CD4-positive, alpha-beta T cell treated with Interleukin-4 for 1 hour (primary cell): ENCODE measurements at places on chromosomes 6 and 20.

- DNase-seq: no peak
Observed at GRCh38 chr6:44855562-44856411, 468.3 kb downstream of the CDC5L start.

DNA sequence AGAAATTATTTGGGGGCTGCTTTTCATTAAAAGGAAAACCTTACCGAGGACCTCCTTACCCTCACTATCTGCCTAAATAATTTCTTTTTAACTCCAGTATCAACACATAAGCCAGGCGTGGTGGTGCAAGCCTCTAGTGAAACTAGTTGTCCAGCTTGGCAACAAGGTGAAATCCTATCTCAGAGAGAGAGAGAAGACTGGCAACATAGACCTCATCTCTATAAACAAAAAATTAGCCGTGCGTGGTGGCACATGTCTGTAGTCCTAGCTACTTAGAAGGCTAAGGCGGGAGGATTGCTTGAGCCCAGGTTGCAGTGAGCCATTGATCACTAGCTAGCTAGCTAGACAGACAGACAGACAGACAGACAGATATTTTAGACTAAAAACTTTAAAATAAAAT, 92.5 kb downstream of the ARMC2 start:
- DNase-seq: no peak

DNA sequence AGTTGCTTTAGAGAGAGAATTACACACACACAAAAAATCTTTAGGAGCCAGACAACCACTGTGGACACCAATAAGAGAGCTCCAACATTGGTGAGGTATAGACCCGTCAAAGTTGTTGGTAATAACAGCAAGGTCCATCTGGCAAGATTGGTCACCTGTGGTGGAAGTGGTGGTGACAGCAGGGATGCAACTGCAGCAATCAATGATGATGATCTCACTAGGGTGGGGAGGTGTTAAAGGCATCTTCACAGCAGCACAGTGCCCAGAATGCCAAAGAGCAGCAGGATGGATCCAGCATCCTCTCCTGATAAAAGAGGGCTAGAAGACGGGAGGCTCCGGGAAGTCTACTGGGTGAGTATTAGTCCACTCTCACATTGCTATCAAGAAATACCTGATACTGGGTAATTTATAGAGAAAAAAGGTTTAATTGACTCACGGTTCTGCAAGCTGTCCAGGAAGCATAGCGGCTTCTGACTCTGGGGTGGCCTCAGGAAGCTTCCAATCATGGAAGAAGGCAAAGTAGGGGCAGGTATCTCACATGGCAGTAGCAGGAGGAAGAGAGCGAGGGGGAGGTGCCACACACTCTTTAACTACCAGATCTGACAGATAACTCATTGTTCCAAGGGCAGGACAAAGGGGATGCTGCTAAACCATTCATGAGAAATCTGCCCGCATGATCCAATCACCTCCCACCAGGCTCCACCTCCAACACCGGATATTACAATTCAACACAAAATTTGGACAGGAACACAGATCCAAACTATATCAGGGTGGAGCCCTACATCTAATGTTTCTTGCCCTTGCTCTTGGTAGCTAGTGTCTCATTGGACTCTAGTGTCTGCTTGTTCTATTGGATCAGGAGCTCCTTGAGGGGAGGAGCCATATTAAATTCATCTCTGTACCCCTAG, 48.9 kb downstream of the KLHL31 start:
- no peak for DNase-seq

GRCh38 chr20:13344671-13345070, 123.6 kb downstream of the ISM1 start:
- no peak for DNase-seq

GRCh38 chr6:149026530-149026942, 279.7 kb downstream of the UST start:
- DNase-seq: no peak

DNA sequence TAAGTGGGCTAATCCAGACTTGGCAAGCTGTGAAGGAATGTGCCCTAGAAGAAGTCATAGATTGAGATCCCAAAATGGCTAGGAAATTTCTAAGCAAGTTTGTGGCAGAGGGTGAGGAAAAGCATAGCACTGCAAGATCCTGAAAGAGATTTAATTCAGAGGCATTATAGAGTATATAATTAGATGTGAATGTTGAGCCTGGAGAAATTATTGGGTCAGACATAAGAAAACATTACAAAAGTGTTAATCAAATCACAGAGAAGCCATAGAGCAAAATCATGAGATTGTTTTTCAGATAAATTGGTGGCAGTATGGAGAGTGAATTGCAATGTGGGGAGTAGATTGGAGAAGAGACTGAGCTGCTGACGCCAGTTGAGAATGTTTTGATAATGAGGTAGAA, 90.0 kb downstream of the CD2AP start:
- DNase-seq: no peak

- DNase-seq: no peak
Observed at GRCh38 chr20:47048054-47048453, 153.4 kb downstream of the EYA2 start.

DNA sequence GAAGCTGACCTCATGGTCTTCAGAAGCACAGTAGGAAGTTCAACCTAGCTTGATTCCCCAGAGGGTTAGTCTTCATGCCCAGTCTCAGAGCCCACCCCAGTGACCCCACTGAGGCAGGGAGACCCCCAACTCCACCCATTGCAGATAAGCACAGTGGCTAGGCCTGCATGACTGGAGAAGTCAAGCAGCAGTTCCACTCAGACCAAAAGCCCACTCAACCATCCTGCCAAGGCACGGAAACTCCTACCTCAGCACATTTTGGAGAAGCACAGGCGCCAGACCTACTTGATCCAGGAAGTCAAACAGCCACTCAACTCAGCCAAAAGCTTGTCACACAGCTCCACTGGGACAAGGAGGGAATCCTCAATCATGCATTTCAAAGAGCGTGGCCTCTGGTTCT, 78.4 kb upstream of the HTR1E start:
- no peak for DNase-seq

DNA sequence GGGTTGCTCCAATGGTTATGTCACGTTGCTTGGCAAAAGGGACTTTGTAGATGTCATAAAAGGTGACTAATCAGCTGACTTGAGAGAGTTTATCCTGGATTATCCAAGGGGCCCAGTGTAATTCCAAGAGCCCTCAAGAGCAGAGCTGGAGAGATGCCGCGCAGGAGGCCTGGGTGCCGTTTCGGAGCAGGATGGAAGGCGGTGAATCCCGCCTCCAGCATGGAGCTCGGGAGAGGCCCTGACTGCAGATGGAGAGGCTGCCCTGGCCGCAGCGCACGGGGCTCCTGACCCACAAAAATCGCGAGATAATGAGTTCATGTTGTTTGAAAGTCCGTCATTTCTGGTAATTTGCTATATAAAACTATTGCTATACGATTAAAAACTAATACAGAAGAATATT, 219.8 kb downstream of the ZDHHC14 start:
- DNase-seq: no peak

GRCh38 chr20:51230727-51231126, 207.8 kb upstream of the KCNG1 start:
- no peak for DNase-seq

DNA sequence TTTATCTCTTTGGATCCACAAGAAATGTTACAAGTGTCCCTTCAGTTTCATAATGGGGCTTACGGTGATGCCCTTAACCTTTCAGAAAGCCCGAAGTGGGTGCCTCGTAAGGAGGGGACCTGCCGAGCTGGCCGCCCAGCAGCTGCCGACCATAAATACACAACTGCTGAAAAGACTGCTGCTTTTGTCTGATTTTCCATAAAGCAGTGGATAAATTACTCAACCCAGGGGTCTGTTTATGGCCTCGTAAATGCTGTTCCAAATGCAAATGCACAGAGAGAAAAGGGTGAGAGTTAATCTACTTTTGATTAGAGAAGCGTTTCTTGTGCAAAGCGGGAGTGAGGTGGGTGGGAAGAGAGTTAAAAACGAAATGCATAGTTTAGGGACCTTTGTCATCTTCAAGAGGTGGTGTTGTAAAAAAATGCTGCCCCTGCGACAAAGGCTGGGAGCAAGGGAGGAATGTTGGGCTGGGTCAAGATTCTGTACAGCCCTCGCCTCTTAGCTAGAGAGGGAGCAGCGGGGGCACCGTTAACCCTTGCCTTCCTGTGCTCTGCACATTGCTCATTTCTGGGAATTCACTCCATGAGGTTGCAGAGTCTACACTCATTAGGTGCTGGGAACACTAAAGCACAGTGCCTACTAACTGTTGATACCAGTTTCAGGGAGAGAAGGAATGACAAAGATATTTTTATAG, 112.0 kb upstream of the MTHFD1L start:
- DNase-seq: no peak

- no peak for DNase-seq
Observed at GRCh38 chr6:125932451-125932795, 24.1 kb upstream of the HINT3 start.

DNA sequence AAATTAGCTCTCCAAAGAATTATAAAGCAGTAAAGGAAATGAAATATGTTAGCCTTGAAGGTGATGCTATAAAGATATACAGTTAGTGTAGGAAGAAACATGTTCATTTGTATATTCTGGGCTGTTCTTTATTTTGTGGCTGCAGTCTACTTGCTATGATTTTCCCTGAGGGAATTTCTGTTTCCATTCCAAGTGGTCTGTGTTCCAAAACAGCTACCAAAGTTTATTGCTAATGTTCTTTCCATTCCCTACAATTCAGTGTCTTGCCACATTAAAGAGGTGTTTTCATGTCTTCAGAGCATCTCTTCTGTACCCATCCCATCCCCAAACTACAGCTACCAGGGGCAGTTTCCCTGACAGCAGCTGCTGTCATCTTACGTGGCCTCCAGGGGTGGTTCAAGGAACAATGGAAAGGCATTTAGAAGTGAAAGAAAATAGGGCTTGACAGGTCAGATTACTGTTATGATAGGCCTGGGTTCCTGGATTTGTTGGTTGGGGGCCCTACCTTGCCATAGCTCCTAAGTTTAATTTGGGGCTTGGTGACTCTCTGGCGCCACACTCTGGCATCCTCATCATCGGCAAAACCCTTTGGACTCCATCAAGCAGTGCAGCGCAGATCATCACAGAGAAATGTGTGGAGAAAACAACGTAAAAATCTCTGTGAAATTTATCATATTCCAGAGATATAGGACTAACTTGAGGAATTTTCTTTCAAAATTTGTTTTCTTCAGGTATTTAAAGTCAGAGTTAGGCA, 33.8 kb upstream of the AIG1 start:
- DNase-seq: peak; percentile 58

DNA sequence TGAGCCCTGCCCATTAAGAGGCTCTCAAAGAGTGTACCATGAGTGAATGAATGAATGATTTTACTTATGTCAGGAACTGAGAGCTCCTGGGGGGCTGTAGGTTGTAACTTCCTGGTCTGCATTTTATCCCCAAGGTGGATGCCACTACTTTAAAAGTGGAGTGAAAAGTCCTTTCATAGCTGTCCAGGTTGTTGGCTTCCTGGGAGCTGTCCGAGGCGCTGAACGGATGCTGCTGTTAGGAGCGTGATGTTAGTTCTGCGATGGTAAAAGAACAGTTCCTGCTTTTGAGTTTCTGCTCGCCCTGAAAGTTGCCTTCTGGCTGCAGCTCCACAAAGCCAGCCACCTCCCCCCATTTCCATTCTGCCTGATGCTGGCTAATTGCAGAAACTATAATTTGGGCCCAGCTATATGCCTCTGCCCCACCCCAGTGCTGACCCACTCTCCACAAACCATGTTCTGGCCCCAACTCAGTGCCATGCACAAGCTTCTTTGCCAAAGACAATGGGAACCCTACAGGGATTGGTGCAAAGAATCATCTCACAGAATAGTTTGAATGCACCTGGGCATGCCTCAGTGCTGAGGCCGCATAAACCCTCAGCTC, 330.9 kb upstream of the CDH4 start:
- no peak for DNase-seq

GRCh38 chr6:149129371-149130077, 188.0 kb upstream of the TAB2 start:
- DNase-seq: peak; percentile 32

- DNase-seq: no peak
Observed at GRCh38 chr6:79438030-79438429, 99.2 kb downstream of the LCA5 start.

DNA sequence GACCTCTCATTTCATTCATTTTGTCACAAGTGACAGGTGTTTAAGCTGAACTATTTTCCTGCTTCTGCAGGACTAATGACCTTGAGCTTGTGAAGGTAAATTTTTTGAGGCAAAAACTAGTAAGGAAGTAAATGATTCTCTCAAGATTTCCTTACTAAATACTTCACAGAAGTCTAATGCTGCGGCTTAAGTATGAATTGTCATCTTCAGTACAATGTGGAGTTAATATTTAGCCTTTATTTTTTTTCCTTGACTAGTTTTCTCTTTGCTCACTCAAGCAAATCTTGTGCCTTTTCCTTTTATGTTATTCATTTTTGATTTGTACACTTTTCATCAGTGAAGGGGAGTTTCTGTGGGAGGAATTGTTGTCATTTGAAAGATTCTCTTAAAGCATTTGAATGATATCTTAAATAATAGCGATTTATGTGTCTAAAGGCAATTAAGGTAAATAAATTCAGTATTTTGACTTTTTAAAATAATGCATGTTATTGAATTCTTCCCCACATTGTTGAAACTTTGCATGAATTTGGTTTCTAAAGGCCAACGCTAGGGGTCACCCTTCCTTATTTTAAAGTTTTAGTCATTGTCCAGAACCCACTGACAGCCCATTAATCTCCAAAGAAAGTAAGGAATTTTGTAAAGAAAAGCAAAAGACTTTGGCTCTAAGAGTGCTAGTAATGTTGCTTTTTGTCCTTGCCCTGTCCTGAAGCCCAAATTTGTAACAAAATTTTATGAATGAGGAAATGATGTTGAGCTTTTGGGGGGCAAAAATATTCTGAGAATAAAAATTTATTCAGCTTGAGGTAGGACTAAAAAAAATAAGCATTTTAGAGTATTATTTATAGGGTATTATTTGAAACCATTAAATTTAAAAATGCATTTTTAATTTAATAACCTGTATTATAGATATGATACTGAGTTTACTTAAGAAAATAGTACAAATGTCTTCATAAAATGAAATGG, 157.4 kb upstream of the LAMA2 start:
- no peak for DNase-seq

DNA sequence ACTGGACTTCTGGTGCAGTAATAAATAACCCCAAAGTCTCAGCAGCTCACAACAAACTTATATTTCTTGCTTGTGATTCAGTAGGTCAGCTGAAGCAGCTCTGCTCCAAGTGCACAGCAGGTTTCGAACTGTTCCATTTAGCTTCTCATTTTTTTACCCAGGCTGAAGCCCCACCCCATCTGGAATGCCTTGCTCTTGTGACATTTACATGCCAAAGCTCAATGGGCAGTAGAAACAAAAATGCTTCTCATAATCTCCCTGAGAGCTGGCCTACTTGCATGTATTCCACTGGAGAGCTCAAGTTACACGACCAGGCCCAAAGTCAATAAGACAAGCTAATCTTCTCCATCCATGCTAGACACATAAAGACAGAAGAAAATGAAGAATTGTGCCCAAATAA, 165.2 kb downstream of the HAO1 start:
- no peak for DNase-seq

GRCh38 chr6:49849213-49849907, 17.0 kb downstream of the CRISP1 start:
- peak; percentile 42 for DNase-seq

GRCh38 chr20:51449498-51450220, 92.9 kb downstream of the NFATC2 start:
- no peak for DNase-seq

- peak; percentile 86 for DNase-seq
Observed at GRCh38 chr6:32868257-32868788, 14.3 kb downstream of the PSMB9 start.

GRCh38 chr6:139533171-139533570, 158.7 kb upstream of the CITED2 start:
- no peak for DNase-seq
